ENCODE measurements at places on chromosomes 16 and 17.

- DNase-seq: no peak
Measured at GRCh38 chr17:45009676-45010467, 41.6 kb downstream of the DCAKD start.

- no peak for DNase-seq
Measured at GRCh38 chr17:73156887-73157520, 7.8 kb upstream of the SSTR2 start.

DNA sequence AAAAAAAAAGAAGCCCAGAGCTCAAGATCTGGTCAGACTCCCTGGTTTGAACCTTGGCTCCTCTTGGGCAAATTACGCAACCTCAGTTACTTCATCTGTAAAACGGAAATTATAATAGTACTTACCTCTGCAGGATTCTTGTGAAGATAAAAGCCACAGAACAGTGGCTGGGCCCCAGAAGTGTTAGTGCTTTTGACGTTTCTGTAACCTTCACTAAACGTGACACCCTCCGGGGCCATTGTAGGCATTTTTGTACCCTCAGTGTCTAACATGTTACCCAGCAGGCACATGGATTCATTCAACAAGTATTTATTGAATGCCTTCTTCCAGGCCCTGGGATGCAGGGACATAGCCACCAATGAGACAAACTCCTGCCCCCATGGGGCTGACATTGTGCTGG is 58.0 kb downstream of the PITPNC1 start:
- peak; percentile 17 for DNase-seq

- DNase-seq: no peak
Measured at GRCh38 chr17:62616993-62617893, 10.2 kb upstream of the MRC2 start.

GRCh38 chr16:72938795-72939164 is 109.1 kb downstream of the ZFHX3 start:
- DNase-seq: no peak

- DNase-seq: no peak
Measured at GRCh38 chr16:2161911-2162310, 6.3 kb downstream of the TRAF7 start.

DNA sequence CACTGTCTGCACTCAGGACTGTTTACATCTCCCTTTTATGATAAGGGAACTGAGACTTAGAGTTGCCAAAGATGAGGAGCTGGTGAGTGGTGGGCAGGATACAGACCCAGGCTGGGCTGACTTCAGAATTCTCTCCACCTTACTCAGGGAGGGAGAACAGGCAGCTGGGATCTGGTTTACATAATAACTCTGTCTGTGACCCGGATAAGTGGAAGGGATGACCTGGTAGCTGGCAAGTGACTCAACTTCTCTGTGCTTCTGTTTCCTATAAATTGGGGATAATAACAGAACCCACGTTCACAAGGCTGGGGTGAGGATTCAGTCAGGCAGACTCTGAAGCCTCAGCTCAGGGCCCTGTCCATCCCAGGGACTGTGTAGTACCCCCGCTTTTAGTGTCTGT is 2.6 kb downstream of the SNX20 start:
- no peak for DNase-seq

- no peak for DNase-seq
Measured at GRCh38 chr17:32443827-32444300, 446 bp upstream of the PSMD11 start.

- peak; percentile 91 for DNase-seq
Measured at GRCh38 chr17:15999141-15999973, at the start of the genes TTC19 and ZSWIM7. TSS of gene TTC19 (plus strand) at chr17:15999824. CDS start at chr17:15999849, 25 bp downstream. TSS of gene ZSWIM7 (minus strand) at chr17:15999704. CDS start at chr17:15999594, 110 bp downstream.

DNA sequence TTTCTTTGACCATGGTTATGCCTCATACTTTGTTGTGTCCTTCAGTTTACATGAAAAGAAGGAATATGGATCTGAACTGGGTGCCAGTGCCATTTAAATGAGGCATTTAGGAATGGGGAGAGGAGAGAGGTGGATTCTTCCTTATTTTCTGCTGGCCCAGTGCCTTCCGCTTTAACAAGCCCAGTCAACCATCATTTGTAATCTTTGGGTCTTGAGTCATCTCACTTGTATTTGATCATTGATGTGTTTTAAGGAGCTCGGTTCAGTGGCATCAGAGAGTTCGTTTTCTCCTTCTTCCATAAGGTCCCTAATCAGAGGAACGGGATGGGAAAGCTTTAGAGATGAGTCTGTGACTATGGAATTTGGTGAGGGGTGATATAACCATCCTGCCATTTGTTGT is 334.9 kb downstream of the WWOX start:
- no peak for DNase-seq

DNA sequence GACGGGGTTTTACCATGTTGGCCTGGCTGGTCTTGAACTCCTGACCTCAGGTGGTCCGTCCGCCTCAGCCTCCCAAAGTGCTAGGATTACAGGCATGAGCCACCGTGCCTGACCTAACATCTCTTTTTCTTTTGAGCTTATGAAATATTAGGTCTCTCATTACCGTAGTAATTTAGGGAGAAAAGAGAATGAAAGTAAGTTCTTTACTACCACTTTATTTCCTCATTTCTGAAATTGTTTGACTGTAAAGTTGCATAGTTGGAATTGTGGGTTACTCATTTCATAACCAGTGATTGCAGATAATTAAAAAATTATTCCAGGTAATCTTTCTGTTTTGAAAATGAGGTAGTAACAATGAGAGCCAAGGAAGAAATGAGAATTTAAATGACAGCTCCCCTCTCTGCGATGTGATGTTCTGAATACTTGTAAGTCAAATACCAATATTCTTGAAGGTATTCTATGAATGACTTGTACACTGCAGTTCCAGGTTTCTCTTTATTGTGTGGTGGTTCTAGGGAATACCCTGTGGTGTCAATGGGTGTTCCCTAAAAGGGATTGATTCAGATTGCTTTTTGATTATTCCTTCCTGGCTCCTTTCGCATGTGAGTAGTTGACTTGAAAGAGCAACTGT is 28.3 kb downstream of the MAP2K4 start:
- DNase-seq: no peak

GRCh38 chr16:4377573-4378154 is 6.0 kb downstream of the VASN start:
- no peak for DNase-seq

- DNase-seq: no peak
Measured at GRCh38 chr17:40986920-40987319, 2.8 kb upstream of the KRT40 start.

GRCh38 chr17:64216338-64217248 is 46.5 kb downstream of the TEX2 start:
- no peak for DNase-seq

GRCh38 chr16:85229869-85230462 is 117.7 kb upstream of the CIBAR2 start:
- DNase-seq: no peak

All from DND-41 (cell line).